ENCODE measurements at places on chromosomes 5 and 9. TPM values are rescaled to one million over a fixed set of nuclear protein-coding genes. Genes with fewer than 3 reads are reported as not detected.

Gene TMEM252
- polyA plus RNA-seq: 10.1 TPM

Gene GTF3C4
- 25.6 TPM for polyA plus RNA-seq

Gene SLCO6A1
- not detected for polyA plus RNA-seq

Gene PDCD1LG2
- polyA plus RNA-seq: 0.09 TPM

Gene UGT3A2
- polyA plus RNA-seq: 16.0 TPM

Gene IPO11
- 34.2 TPM for polyA plus RNA-seq

Gene FOXI1
- polyA plus RNA-seq: 5.8 TPM

Gene LECT2
- 4.8 TPM for polyA plus RNA-seq

Gene EIF4E1B
- 0.10 TPM for polyA plus RNA-seq

Gene SHB
- 17.9 TPM for polyA plus RNA-seq

Gene FBXW2
- polyA plus RNA-seq: 50.7 TPM

Gene PCDHA12
- polyA plus RNA-seq: 0.14 TPM

Gene ENDOG
- polyA plus RNA-seq: 8.8 TPM

Gene F12
- 22.1 TPM for polyA plus RNA-seq
